ENCODE measurements at places on chromosomes 6 and 20.

DNA sequence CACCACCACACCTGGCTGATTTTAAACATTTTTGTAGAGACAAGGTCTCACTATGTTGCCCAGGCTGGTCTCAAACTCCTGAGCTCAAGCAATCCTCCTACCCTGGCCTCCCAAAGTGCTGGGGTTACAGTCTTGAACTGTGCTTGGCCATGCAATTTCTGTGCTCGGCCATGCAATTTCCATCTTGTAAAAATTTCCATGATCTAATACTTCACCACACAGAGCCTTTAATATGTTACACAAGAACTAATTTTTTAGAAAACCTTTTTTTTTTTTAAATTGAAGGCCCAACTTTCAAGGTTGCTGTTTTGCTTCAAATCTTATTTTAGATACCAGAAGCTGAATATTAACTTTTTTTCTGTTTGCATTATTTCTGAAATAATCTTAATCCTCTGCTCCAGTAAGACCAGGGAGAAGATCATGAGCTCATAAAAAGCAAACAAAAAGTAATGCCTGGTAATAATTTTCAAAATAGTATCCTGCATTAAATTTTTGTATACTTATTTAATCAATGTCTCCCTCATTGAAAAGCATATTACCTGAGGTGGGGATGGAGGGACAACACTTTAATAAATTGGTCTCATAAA is 38.1 kb upstream of the ARMC2 start:
- no peak overlapping the region for H3K27ac ChIP-seq
- peaks cover 10% of the 10 kb centered on the region for H3K4me1 ChIP-seq
- no peaks in the 10 kb centered on the region for H3K27me3 ChIP-seq
- no peak for DNase-seq
- H3K4me3 ChIP-seq = no peak overlapping the region

- no peaks in the 10 kb centered on the region for H3K36me3 ChIP-seq
- no peak overlapping the region for H3K4me3 ChIP-seq
- H3K27ac ChIP-seq = no peak overlapping the region
- DNase-seq = no peak
Measured at GRCh38 chr6:149935246-149935645, 6.6 kb upstream of the ULBP2 start.

DNA sequence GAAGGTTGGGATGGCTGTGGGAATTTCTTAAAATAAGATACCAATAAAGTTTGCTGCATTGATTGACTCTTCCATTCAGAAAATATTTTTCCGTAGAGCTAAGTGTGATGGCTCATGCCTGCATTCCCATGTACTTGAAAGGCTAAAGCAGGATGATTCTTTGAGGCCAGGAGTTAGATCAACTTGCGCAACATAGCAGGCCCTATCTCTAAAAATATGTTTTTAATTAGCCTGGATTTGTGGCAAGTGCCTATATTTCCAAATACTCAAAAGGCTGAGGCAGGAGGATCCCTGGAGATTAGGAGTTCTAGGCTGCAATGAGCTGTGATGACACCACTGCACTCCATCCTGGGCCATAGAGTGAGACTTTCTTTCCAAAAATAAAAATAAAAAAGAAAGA is 431.2 kb upstream of the PTCHD4 start:
- no peaks in the 10 kb centered on the region for H3K27me3 ChIP-seq
- H3K4me1 ChIP-seq = no peaks in the 10 kb centered on the region
- no peak overlapping the region for H3K4me3 ChIP-seq

DNA sequence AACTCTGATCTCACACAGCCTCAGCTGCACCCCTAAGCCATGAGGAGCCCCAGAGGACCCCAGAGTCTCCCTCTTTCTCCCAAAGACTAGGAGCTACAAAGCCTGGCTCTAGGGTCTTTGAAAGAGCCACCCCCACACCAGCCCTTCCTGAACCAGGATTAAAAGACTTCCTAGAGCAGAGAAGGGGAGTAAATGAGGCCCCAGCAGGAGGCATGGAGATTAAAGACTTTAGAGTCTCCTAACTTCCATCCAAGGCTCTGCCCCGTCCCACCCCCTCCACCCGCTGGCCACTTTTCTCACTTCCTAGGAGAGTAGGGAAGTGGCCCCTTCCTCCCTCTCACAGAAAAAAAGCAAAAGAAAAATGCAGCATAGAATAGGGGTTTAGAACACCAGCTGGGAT is 1.7 kb downstream of the PREX1 start:
- peaks cover 61% of the 10 kb centered on the region for H3K4me1 ChIP-seq
- no peaks in the 10 kb centered on the region for H3K27me3 ChIP-seq
- DNase-seq = no peak
- H3K27ac ChIP-seq = peak overlapping the region; percentile 91
- peak overlapping the region; percentile 99 for H3K4me3 ChIP-seq

DNA sequence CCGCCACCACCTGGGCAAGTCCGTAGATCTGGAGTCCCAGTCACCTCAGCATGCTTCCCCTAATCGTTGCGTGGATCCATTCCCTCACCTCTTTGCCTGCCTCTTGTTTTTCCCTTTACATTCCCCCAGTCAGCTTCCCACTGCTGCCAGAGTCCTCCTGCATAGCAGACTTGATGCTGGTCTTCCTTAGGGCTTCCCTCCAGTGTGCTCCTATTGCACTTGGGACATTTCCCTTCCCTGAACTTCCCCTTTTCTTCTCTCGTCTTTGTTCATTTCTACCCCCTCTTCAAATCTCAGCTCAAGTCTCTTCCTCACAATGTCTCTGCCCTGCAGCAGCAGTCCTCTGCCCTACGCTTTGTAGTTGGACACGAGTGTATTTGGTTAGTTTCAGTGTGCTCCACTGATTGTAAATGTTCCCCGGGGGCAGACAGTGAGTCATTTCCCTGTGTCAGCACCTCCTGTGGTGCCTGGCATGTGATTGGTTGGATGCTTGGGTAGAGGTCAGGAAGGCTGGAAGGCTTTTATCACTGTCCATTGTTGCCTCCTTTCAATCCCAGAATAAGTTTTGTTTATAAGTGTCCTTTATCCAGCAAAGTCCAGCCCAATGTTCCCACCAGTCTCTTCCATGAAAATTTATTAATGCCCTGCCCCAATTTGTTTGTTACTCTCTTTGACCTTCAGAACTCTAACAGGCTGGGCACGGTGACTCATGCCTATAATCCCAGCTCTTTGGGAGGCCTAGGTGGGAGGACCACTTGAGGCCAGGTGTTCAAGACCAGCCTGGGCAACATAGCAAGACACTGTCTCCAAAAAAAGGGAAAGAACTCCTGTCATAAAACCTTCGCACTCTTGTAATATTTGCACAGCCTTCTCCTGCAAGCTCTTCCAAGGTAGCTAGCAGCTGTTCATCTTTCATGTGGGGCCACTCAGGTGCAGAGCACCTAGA is 38.3 kb downstream of the FAM120B start:
- H3K4me1 ChIP-seq = peaks cover 11% of the 10 kb centered on the region
- no peaks in the 10 kb centered on the region for H3K27me3 ChIP-seq
- DNase-seq = peak; percentile 1
- H3K36me3 ChIP-seq = peaks cover 23% of the 10 kb centered on the region
- no peak overlapping the region for H3K4me3 ChIP-seq

DNA sequence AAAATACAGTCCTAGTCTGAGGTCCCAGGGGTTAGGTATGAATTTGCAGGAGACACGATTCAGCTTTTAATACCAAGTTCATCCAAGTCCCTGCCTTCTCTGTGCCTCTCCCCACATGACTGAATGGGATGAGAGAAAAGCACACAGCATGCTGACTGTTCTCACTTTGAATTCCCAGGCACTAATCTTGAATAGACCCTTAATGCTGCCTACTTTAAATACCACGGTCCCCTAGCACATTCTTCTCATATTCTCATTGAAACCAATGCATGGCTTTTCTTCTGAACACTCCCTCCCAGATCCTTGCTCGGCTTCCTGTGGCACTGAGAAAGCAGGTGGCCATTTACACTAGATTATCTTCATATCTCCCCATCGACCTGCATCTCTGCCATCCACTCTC is 30.1 kb upstream of the SCAF8 start:
- H3K27me3 ChIP-seq = peaks cover 7% of the 10 kb centered on the region
- DNase-seq = no peak
- no peaks in the 10 kb centered on the region for H3K4me1 ChIP-seq
- H3K4me3 ChIP-seq = no peak overlapping the region
- H3K27ac ChIP-seq = no peak overlapping the region
